ENCODE measurements at places on chromosomes 1 and 21. TPM values are rescaled to one million over a fixed set of nuclear protein-coding genes. Genes with fewer than 3 reads are reported as not detected.

CD247 gene
- 133 TPM for total RNA-seq

TMEM125 gene
- total RNA-seq: not detected

DNA sequence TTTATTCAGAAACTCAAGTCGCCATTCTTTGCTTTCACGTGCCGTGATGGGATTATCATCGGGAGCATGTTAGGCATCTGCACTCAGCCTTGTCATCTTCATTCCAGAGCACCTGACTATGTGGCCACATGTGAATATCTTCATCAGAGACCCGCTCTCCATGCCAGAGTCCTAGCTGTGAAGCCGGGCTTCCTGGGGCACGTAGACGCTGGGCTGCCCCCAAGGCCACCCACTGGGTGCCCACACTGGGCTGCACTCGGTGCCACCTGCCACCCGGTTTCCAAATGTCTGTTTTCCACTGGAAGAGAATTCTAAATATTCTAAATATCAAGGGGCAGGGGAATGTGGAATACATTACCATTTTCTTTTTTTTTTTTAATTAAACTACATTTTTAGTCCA, 43.8 kb downstream of the SLC37A1 start:
- DNase-seq: no peak

DNA sequence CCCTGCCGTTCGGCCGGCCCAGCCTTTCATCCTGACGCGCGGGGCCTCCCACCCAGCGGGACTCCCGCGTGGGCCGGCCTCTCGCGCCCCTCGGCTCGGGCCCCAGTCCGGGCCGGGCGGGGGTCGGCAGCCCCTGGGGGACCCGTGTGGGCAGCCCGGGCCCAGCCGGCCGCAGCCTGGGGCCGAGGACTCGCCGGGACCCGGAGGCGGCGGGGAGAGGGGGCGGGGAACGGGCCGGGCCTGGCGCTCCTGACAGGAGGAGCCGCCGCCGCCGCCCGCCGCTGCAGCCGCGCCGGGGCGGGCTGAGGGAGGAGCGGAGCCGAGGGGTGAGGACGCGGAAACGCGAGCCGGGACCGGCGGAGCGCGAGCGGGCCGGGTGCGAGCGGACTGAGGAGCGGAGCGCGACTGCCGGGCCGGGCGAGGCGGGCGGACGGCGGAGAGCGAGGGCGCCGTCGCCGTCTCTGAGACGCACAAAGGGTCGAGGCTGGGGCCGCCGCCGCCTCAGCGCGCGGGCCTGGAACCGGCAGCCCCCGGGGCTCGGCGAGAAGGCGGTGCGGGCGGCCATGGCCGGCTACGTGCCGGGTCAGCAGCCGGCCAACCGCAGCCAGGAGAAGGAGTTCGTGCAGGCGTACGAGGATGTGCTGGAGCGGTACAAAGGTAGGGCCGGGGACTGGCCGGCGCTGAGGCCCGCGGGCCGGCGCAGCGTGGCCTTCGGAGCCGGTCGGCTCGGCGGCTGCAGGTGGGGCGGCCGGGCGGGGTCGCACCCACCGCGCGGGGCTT, 79.1 kb downstream of the NDUFS5 start:
- peak; percentile 60 for DNase-seq

DNA sequence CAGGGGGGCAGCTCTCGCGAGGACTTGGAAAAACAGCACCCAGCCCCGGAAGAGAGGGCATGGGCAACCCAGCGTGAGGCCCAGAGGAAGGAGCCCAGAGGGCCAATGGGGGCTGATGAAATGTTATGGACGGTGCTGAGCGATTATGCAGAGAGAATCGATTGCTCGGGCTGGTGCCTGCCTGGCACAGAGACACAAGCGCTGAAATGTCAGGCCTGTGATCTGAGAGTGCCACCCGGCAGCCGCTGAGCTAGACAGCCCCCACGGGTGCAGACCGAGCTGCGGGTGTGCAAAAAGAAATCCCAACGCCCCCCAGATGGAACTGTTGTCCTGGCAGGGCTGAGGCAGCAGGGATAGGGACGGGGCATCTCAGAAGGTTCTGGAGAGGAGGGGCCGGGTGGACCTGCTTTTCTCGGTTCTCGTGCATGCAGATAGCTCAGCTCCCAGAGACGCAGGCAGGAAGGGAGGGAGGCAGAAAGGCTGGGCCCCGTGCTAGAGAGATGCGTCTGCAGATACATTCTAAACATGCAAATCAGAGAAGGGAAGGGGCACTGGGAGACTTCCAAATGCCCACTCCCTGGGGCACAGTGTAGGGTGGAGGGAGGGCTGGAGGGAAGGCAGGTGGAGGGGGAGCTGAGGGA, 41.5 kb downstream of the TAS1R2 start:
- no peak for DNase-seq

MFSD2A gene
- total RNA-seq: 28.7 TPM

GRCh38 chr1:246106342-246106763, 400.7 kb downstream of the SMYD3 start:
- no peak for DNase-seq

- no peak for DNase-seq
Measured at GRCh38 chr1:164971921-164972415, 384.5 kb downstream of the LMX1A start.

MPZ gene
- total RNA-seq: 1.8 TPM

DNA sequence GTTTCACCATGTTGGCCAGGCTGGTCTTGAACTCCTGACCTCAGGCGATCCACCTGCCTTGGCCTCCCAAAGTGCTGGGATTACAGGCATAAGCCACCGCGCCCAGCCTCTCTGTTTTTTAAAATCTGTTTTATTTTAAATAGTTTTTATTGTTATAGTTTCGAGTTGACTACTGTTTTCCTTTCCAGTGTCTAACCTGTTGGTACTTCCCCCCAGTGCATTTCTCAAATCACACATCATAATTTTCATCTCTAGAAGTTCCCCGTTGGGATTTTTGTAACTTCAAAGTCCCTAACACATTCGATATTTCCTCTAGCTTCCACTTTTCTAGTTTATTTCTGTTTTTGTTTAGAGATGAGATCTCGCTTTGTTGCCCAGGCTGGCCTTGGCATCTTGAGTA, 7.5 kb downstream of the HES4 start:
- no peak for DNase-seq

- DNase-seq: no peak
Measured at GRCh38 chr1:184792450-184792969, 37.9 kb upstream of the EDEM3 start.

- no peak for DNase-seq
Measured at GRCh38 chr1:10082785-10083479, 50.2 kb downstream of the UBE4B start.

GRCh38 chr1:181092883-181093458, 4.5 kb downstream of the IER5 start:
- no peak for DNase-seq

- DNase-seq: no peak
Measured at GRCh38 chr1:47682786-47683350, 245.0 kb downstream of the FOXD2 start.

- no peak for DNase-seq
Measured at GRCh38 chr1:31535561-31535960, 40.8 kb upstream of the TINAGL1 start.
